ENCODE measurements at places on chromosomes 2 and 18.

DNA sequence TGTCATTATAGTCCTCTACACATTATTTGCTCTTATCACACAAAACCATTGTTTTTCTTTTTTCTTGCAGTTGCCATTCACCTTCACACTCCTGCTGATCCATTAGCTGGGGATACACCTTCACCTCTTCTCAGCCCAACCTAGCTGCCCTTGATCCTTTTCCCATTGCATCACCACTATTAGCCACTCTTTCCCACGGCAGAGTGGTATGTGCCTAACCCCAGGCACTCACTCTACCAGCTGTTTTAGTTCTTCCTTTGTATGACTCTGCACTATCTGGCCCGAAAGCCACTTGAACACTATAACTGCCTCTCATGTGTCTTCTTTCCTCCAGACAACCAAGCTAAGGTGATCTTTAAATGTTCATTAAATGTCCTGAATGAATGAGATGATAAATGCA is 145.4 kb upstream of the PIK3C3 start:
- no peak for DNase-seq

- no peak for DNase-seq
These were observed 106.9 kb downstream of the FBXO15 start for GRCh38 chr18:74040459-74041332.

- DNase-seq = no peak
These were observed 533.6 kb upstream of the FSHR start for GRCh38 chr2:49687918-49688317.

- no peak for DNase-seq
These were observed 137.6 kb downstream of the HDAC4 start for GRCh38 chr2:239263231-239263630.

DNA sequence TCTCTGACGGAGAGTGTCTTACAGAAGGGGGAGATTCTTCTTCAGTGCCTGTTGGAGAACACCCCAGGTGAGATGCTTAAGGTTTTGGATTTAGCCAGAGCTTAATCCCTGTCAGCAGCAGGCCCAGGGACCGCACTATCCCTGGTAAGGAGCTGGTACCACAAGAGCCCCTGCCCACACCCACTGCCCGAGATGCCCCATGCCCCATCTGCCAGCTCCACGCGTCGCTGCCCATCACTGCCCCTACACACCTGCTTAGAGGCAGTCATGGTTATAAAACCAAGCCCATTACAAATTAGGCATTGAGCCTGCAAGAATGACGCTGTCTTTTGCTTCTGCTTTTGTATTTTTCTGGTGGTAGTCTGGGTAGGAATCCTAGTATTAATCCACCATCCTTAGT is 21.7 kb downstream of the CEP68 start:
- DNase-seq = no peak

DNA sequence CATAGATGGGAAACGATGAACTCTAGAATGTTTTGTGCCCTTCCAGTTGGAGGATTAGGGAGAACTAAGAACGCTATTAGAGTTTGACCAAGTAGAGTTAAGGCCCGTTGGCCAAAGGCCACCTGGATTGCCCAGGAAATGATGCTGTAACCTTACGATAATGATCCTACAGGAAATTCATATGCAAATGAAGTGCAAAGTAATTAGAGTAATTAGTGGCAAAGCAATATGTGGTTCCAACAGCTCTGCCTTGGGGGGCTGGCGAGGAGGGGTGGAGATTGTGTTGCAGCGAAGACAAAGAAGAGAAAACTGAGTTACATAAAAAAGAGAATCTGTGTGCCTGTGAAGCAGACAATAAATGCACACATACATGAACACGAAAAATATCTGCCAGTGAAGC is 61.5 kb upstream of the BOD1L2 start:
- DNase-seq = no peak

DNA sequence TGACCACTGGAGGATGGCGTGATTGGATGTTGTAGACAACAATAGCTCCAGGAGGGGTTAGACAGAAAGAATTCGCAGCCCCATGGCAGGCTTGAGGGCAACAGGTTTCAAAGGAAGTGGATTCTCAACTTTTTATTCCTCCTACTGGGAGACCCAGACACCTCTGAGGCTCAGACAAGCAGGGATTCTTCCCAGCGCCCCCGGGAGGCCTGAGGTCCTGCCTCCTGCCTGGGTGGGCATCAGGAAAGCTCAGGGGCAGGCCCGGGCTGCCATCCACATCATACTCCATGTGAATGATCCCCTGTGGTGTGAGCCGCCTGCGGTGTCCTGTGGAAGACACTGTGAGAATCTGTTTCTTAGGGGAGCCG is 203.5 kb downstream of the CYP26B1 start:
- no peak for DNase-seq

DNA sequence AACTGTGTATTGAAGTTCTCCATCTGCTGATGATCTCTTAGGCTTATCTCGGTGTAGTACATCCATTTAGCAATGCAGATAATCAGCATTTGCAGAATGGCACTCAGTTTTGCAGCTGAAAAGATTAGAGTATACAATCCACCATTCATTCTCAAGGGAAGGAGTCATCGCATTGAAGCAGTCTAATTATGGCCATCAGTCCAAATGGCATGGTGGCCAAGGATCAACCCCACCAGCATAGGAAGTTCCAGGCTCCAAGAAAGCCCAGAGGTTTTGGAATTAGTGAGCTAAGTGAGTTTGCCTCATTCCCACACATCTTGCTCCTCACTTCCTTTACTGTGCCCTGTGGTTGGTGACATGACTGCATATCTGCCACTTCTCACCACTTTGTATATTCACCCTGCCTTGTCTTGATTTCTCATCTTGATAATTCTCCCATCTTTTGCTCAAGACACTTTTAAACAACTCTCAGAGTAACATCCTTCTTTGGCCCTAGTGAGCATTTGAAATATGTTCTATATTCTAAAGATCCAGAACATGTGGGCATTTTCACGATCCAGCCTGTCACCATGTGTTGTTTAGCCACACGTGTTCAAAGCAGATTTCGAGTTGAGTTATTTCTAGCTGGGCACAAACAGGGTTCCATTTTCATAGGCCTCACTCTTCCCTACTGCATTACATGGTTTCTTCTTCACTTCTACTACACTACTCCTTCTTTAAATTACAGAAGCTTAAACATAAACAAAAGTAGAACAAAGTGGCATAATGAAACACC is 1119.8 kb downstream of the TSN start:
- no peak for DNase-seq

- peak; percentile 20 for DNase-seq
These were observed 230.4 kb upstream of the SPRED2 start for GRCh38 chr2:65662654-65663432.

- DNase-seq = no peak
These were observed 35.2 kb upstream of the SNED1 start for GRCh38 chr2:240963065-240963867.

DNA sequence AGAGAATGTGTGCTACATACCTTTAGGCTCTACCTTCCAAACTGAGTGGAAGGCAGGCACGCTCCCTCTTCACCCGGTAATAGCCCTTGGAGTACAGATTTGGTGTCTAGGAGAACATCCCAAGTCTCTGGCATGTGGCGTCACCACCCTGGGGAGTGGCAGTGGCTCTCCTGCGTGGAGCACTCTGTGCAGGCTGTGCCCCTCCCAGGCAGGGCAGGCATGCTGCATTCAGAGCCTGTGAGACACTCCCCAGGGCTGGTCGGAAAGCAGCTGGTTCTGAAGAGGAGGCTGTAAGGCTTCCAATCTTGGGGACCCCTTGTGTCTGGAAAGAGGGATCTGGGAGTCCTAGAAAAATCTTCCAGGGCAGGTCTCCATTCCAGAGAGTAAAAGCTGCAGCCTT is 193.3 kb downstream of the ANKRD30B start:
- DNase-seq = no peak

Measured in right kidney (tissue), 9 donors.